ENCODE measurements at places on chromosomes 3 and 15.

DNA sequence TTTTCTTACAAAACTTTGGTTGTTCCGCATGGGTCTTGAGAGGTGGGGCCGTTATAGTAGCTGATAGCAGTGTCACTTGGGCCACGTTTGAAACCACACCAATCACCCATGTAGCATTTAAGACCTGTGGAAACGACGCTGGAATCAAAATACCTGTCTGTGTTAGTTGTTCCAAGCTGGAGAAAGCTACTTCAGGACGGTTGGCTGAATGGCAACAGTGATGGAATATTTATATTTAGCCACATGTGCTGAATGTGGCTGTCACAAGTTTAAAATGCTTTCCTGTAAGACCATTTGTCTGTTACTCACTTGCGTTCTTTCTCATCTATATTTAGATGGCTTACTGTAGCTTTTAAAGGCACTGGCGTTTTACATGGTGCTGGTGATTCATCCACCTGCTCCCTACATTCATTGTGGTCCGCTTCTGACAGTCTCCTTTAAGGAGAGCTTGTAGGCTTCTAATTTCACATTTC is 1.4 kb downstream of the DNAJA4 start:
- DNase-seq, result no peak

DNA sequence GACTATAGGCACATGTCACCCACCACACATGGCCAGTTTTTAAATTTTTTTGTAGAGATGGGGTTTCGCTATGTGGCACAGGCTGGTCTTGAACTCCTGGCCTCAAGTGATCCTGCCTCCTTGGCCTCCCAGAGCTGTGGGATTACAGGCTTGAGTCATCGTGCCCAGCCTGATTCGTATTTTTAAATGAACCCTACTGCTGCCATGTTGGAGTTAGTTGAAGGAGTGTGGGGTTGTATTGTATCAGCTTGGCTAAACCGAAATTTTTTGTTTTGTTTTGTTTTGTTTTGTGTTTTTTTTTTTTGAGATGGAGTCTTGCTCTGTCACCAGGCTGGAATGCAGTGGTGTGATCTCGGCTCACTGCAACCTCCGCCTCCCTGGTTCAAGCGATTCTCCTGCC is 11.8 kb upstream of the ZNF770 start:
- DNase-seq, result no peak

- no peak for DNase-seq
These were observed 151.8 kb upstream of the LRRFIP2 start for GRCh38 chr3:37326144-37326543.

GRCh38 chr3:150035910-150036612 is 65.4 kb upstream of the PFN2 start:
- no peak for DNase-seq

- DNase-seq, result no peak
These were observed 18.9 kb downstream of the EBLN2 start for GRCh38 chr3:73080216-73080966.

DNA sequence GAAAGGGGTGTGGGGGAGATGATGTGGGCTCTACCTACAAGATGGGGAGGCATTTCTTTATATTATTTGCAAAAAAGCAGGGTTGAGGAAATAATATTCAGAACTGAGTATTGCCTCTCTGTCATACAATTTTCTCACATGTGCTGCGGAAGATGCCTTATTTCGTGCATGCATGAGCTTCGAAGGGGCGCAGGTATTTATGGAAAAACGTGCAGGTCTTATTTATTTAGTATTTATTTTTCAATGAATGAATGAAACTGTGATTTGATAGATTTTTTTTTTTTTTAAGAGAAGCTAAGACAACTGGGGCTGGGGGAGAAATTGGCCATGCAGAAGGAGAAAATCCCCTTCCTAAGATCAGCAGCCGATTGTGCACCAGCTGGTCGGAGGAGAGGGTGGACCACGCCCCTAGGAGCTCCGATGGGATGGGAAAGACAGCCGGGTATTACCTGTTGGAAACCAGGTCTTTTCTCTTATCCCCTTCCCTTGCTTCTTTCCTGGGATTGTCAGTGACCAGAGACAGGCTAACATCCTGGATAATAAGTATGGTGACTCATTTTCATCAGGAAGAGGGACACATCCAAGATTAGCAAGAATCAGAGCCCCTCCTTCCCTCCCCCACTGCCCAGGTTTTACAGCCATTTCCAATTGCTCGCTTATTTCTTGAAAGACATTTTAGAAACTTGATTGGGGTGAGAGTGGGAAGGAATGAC is 875 bp downstream of the GAP43 start:
- no peak for DNase-seq

- DNase-seq, result no peak
These were observed 60.6 kb upstream of the PLCL2 start for GRCh38 chr3:16824081-16824696.

Measured in neural crest cell (in vitro differentiated cells).